CD4-positive, alpha-beta T cell (primary cell): ENCODE measurements at places on chromosomes 6 and 20.

DNA sequence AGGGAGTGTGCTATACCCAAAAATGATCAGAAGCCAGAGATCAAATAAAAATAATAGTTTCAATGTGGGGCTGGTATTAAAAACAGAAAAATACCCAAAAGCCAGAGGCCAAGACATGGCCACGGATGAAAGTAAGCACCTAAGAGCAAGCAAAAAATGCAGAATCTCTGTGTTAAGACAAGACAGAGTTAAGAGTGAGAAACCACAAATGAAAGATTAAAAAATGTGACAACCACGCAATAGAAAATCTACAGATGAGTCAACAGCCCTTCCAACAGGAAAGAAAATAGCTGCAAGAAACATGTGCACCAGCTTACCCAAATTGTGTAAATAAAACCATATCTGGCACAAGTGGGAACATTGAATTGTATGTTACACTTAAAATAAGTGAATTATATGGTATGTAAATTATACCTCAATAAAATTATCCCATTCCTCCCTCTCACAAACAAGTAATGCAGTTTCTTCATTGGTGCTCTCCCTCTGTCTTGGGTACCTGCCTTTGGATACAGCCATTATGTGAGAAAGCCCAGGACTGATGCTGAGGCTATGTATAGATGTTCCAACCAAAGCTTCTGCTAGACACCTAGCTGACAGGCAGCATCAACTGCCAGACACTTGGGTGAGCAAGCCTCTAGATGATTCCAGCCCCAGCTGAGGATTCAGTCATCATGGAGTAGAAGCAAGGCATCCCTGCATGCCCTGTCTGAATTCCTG lies 55.3 kb upstream of the UFL1 start:
- DNase-seq = no peak

DNA sequence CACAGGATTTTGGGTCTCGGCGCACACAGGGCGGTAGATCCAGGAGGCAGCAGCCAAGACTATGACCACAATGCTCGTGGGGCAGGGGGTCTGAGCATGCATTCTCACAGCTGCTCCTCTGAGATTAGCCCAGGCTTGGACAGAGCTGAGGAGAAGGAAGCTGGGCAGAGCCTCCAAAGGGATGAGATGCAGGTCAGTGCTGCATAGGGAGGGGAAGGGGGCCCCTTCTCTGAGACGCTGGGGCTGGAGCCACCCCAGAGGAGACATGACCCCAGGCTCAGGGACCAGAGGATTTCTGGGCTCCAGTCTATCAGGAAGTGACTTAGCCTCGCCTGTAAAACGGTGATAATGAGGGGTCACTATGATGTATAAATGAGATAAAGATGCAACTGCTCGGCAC lies 93.9 kb downstream of the BFSP1 start:
- DNase-seq = no peak

DNA sequence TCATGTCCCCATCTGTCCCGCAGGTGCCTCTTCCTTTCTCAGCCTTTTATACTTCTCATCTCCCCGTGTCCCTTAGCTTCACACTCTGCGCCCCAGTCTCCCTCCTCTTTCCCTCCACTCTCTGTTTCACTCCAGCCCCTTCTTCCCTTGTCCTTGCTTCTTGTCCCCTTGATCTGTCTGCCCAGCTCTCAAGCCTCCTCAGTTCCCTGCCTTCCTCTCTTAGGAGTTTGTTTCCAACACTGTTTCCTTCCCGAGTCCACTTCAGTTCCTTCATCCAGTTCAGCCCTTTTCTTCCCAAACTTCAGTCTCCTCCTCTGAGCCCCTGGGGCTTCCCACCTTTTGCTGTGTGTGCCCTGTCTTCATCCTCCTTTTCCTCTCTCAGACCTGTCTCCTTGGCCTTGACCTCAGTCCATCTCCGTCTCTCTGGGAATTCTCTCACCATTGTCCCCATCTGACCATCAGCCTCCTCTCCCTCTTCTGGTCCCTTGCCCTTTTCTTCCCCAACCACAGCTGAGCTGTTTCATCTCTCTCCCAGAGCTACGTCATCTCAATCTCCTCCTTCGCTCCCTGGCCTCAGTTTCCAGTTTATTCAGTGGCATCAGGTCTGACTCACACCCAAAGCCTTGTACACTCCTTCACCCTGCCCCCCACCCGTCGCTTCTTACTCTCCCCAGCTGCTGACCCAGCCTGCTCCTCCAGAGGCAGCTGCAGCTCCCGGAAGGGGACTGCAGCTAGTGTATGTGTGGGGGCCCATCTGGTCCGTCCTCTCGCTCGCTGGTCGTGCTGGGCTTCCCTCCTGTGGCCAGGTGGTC lies 2.7 kb upstream of the DDR1 start:
- no peak for DNase-seq

DNA sequence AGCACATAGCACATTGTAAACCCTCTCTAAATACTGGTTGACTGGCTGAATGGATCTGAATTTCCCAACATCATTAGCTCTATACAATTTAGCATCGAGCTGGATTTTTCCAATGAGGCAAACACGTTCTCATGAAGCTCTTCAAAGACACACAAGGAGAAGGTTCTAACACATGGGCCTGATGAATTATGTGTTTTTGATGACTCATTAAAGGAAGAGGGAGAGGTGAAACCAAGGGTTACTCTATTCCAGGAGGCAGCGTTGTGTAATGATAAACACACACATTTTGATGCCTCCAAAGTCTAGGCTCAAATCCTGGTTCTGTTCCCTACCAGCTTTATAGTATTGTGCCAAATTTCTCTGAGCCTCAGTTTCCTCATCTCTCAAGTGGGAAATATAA lies 84.3 kb downstream of the PFDN4 start:
- no peak for DNase-seq

GRCh38 chr6:112296122-112296521 lies 41.8 kb upstream of the LAMA4 start:
- DNase-seq = no peak

- DNase-seq = no peak
Measured at GRCh38 chr20:58909585-58909984, 57.1 kb downstream of the GNAS start.

DNA sequence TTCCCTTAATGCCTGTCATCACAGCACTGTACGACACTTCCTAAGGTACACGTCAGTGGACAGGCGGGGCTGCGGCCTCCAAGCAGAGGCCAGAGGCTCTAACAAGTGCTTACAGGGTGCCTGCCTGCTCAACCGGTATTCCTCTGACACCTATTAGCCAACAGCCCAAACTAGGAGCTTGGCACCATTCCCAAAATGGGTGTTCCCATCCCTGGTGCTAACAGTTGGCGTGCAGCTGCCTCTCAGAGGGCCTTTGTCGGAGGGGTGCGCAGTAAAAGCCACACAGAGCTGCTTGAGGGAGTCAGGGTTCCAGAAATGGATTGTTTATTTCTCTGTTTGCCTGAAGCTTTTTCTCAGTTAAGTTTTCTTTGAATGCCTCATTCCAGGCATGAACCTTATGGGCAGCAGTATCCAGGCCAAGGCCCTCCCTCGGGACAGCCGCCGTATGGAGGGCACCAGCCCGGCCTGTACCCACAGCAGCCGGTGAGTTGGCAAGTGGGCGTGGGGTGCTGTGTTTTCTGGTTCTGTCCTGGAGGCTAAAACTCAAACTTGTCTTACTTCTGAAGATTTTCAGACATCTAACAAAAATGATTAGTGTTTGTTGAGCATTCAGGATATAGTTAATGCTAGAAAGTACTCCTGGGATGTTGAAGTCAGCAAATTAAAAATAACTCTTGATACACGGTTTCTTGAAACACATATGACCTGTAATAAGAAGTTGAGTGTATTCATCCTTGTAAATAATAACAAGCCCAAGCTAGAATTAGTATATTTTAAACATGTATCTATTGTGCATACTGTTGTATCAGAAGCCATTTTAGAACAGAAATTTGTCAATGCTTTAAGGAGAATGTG lies 124.7 kb downstream of the TMEM242 start:
- DNase-seq = no peak

GRCh38 chr6:152068622-152069261 lies 261.3 kb downstream of the ESR1 start:
- DNase-seq = no peak

GRCh38 chr6:100235631-100236030 lies 229.1 kb downstream of the SIM1 start:
- DNase-seq = no peak

DNA sequence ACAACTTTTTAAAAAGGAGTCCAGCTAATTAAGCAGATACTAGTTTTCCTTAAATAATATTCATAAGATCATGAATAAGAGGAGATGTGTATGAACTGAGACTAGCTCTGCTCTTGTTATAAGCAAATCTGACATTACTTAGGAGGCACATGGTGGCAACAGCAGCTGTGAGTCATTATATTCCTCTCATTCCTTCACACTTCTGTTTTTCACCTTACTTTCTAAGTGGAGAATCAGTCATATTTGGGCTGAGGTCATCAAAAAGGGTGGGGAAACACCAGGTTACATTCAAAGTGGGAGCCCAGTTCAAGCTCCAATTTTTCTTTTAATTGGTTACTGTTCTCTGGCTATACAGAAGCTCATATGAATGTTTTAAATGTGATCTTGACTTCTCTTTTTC lies 6.0 kb upstream of the RIPPLY2 start:
- no peak for DNase-seq
